ENCODE measurements at places on chromosomes 2 and 18.

- no peak for ATAC-seq
Observed at GRCh38 chr2:223083402-223084070, 31.5 kb downstream of the KCNE4 start.

DNA sequence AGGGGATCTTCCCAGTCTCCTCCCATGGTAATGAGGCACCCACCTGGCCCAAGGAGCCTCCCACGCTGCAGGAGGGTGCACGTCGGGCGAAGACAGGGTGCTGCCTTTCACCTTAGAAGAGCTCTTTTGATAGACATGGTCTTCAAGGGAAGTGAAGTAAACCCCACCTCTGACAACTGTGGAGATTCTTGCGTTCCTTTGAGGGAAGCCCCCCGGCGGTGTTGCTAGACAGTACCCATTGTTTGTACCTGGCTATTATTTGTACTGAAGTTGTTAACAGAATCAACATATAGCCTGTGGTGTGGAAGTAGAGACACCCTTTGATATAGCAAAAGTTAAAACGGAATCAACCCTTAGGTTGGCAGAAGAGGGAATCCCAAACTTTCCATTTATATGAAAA is 648.0 kb downstream of the GALR1 start:
- no peak for ATAC-seq

GRCh38 chr18:44835703-44836102 is 155.0 kb downstream of the SETBP1 start:
- no peak for ATAC-seq

DNA sequence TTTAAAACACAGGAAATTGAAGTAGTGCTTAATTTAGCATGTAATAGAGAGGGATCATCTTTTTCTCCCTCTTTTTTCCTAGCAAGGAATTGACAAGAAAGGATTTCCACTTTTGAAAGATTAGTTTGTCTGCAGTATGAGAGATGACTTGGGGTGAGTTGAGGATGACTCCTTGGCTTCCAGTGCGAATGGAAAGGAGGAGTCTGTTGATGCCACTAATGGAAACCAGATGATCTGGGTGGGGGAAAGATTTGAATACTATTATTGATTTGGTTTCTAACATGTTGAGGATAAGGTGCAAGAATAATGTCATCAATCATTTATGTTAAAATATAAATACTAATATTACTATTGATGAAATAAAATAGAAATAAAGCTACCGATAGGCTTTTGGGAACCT is 205.4 kb downstream of the PPP1R1C start:
- no peak for ATAC-seq
